CD4-positive, alpha-beta T cell treated with Interleukin-17A for 1 hour (primary cell): ENCODE measurements at places on chromosomes 2 and 18.

GRCh38 chr2:96156926-96157648 is 11.8 kb upstream of the DUSP2 start:
- DNase-seq: no peak

- DNase-seq: peak; percentile 48
Measured at GRCh38 chr2:30226144-30227032, 4.9 kb upstream of the LBH start.

DNA sequence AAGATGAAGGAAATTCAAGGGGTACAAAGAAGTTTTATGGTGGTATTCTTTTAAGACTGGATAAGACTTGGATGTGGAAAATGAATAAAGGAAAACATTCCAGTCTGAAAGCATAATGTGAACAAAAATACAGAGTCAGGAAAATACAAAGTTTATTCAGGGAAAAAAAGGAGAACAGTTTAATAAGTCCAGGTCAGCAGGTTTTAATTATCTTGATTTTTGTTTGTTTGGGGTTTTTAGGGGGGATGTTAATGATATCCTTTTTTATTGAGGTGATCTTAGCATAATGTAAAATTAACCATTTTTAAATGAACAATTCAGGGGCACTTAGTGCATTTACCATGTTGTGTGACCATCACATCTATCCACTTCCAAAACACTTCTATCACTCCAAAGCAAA is 80.6 kb downstream of the NBAS start:
- DNase-seq: no peak

DNA sequence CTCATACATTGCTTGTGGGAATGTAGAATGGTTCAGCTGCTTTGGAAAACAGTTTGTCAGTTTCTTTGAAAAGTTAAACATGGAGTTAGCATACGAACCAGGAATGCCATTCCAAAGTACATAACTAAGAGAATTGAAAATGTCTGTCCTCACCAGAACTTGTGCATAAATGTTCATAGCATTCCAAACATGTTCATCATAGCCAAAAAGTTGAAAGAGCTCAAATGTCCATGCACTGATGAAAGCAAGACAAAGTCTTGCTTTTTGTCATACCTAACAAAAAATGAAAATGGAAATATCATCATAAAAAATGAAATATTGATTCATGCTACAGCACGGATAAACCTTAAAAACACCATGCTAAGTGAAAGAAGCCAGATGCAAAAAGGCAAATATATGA is 408.8 kb upstream of the UBE2E3 start:
- DNase-seq: no peak

- no peak for DNase-seq
Measured at GRCh38 chr2:120862201-120863060, 126.8 kb downstream of the GLI2 start.

DNA sequence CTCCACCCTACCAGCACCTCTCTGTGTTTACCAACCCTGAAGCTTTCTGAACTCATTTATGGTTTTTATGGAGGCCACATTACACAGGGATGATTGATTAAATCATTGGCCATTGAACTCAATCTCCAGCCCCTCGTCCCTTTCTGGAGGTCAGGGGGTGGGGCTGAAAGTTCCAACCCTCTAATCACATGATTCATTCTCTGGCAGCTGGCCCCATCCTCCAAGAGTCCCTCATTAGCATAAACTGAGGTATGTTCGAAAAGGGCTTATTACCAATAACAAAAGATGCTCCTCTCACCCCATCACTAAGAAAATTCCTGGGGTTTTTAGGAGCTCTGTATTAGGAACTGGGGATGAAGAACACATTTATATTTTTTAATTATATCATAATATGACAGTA is 92.3 kb downstream of the DIS3L2 start:
- no peak for DNase-seq

DNA sequence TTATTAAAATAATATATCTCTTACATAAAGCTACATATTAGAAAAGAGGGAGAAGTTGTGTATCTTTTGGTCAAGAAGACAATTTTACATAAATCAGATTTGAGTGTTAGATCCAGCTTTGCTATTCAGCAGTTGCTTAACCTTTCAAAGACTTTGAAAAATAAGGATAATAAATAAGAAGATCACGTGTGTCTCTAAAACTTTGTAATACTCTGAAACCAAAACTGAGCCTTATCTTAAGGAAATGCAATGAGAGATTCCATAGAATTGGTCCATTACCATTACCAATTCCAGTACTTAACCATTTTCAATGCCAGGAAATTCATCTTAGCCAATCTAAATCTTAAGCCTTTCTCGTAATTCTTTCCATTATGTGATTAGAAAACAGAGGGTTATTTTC is 89.2 kb upstream of the COL5A2 start:
- no peak for DNase-seq

GRCh38 chr2:166335284-166335683 is 40.5 kb downstream of the SCN9A start:
- no peak for DNase-seq

DNA sequence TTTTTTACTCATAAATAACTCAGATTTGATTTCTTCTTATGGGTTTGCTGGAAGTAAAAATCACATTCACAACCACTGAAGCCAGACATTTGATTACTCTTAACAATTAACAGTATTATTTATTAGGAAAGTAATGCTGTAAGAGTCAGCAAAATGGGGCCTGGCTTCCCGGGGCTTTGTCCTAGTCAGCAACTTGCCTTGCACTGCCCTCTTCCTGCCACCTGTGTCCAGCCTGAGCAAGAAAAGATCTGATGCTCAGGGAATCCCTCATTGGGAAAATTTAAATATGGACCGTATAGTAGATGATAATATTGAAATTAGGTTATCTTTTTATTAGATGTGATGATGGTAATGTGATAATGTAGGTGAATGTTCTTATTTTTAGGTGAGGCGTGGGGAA is 30.8 kb upstream of the ACYP2 start:
- no peak for DNase-seq

DNA sequence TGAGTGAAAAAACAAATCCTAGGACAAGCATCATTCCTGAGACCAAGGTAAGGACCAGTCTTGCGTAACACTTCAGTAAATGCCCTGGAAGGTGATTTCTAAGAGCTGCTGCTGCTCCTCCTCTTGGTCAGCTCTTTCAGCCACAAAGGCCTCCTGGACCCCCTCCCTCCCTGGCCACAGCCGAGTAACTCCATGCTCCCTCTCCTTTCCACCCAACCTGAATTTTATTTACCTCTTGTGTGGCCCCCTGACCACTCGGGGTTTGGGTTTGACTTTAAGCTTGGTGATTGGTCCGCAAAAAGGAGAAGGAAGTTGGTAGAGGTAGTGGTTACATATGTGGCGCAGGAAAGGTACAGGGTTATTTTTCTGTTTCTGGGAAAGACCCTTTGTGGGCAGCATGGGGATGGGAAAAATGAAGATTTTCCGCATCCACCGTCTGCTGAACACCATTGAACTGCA is 9.2 kb downstream of the HTRA2 start:
- no peak for DNase-seq

DNA sequence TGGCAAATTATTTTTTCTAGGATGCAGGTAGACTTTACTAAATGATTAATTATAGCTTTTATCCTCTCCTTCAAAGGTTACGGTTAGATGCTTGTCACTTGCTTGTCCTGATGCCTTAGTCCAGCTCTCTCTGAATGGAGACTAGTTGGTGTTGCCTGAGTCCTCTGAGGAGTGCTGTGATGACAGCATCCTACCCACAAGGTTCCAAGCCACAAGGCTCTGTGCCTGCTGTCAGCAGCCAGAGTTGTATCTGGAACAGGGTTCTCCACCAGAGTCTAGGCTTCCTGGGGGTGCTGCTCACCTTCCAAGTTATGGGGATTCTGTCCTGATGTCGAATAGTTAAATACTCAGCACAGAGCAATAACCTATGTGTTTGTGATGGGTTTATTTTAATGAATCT is 125.7 kb downstream of the GALNT1 start:
- no peak for DNase-seq

GRCh38 chr2:207475546-207475945 is 54.2 kb upstream of the CREB1 start:
- DNase-seq: no peak

DNA sequence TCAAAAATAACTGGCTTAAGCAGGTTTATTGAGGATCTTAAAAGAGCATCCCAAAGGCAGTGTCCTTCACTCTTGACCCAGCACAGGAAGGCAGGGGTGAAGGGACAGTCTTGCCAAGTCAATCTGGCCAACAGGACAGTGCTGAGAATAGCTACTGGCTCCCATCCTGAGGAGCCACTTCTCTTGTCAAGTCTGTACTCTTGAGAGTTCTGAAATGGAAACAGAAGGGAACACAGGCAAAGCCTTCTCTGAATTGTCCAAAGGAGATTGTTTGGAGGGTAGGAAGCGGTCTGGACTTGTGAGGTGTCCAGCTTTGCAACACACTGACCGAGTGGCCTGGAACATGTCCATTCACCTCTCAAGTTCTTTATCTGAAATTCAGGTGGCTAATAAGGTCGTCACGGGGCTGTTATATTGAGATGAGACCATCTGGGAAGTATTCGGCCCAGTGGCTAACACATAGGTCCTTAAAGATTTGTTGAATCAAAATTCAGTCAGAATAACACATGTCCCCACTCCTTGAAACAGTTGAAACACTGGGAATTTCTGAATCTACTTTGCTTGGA is 99.5 kb upstream of the FHL2 start:
- DNase-seq: no peak

GRCh38 chr2:139357972-139358371 is 577.8 kb upstream of the NXPH2 start:
- no peak for DNase-seq

GRCh38 chr2:45794134-45794617 is 142.7 kb downstream of the PRKCE start:
- DNase-seq: no peak

- DNase-seq: no peak
Measured at GRCh38 chr2:184692141-184692734, 93.9 kb downstream of the ZNF804A start.

- DNase-seq: no peak
Measured at GRCh38 chr18:22265838-22266237, 96.4 kb downstream of the GATA6 start.

- DNase-seq: no peak
Measured at GRCh38 chr2:120599072-120599471, 136.6 kb upstream of the GLI2 start.

DNA sequence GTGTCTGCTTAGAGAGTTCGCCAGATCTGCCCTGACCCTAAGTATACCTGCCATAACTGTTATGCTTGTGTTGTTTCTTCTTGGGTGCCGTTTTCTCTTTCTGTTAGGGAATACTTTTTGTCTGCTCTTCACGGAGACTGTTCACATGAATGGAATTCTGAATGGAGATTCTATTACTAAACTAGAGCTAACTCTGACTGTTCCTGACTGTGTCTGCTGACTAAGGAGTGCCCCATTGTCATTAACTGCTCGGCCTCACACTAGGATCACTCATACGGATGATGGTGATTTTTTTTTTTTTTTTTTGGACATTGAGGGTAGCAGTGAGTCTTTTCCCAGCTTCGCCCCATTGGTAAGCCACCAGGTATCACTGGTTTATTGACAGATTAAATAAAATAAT is 104.8 kb upstream of the SLC8A1 start:
- DNase-seq: no peak

- no peak for DNase-seq
Measured at GRCh38 chr2:159285433-159285832, 1.1 kb downstream of the WDSUB1 start.

DNA sequence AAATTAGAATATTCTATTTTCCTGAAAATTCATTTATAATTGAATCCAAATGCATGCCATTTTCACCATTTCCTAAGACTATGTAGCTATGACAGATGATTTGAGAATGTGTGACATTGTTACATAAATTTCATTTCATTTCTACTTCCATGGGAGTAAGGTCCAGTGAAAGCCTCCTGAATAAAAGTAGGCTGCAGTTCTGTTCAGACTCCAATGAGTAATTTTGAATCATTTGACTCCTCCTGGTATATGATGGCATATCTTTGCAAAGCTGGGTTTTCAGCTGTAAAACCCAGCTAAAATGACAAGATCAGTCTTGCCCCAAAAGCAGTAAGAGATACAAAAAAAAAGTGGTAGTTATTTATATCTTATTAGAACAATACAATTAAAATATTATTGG is 101.0 kb upstream of the DNAJC10 start:
- DNase-seq: no peak

GRCh38 chr2:168518555-168519066 is 62.5 kb downstream of the CERS6 start:
- no peak for DNase-seq

DNA sequence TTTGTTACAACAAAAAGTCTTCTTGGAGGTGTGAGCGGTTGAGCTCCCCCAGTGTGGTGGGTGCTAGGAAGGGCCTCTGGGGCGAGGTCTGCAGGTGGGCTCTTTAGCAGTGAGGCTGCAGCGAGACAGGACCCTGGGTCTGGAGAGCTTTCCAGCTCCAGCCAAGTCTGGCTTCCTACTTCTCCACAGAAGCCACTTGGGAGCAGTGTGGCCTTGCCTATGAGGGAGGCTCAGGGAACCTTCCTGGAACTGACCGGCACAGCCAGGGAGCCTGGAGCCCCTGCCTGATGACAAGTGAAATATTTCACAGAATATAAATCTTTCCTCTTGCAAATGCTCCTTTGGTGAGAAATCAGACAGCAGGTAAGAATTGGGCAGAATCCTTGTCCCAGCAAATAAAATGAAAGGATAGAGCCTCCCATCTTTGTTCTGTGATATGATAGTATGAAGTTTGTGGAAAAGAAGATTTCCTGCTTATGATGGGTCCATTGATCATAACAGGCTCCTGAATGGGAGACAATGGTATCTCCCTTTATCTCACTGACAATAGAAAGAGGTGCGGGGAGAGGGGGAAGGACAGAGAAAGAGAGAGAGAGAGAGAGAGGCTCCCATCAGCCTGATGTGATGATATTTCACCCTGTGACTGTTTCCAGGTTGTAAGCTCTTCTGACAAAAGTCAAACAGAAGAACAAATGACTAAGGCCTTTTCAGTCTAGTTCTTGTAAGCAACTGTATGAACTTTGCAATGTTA is 289.8 kb upstream of the SPRED2 start:
- DNase-seq: no peak

DNA sequence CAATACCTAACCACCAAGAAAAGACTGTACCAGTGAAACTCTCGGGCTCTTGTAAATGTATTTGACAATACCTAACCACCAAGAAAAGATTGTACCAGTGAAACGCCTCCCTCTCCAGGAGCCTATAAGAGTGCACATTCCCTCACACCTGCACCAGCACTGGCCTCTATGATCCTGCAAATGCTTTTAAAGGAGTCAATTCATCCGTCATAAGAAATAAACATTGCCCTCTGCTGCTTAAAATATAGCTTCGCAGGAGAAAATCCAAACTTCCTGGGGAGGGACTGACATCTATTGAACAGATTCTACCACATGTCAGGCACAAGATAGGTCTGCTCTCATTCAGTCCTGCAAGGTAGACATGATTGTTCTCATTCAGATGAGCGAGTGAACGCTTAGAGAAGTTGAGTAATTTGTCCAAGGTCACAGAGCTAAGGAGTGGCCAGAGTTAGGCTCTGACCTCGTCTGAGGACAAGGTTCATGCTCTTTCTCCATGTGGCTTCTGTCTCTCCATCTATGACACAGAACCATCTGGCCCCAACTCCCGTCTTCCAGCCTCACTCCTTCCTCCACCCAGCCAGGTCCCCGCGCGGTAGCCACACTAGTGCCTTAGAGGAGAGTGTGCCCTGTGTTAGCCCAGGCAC is 38.7 kb downstream of the MCFD2 start:
- peak; percentile 2 for DNase-seq
